ENCODE measurements at places on chromosomes 11 and 22.

DNA sequence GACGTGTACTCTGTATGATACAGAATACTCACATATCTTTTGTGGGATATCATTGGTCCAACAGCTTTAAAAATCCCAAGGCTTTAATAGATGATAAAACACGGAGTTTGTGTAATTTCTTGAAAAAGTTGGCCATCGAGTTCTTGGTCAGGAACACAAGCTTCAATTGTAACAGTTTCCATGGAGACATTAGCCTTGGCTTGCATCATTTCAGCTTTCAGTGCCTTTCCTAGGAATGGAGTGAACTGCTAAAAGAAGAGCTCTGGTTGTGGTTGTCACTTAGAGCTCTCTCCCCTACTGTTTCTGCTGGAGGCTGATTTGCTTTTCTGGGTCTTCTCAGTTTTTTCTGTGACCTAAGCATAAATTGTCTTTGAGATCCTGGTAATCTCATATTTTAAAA lies 14.2 kb downstream of the BMAL1 start:
- DNase-seq: no peak

- peak; percentile 91 for DNase-seq
Observed at GRCh38 chr11:86910592-86910991, 44.6 kb downstream of the FZD4 start.

GRCh38 chr22:38426628-38427027 lies 28.4 kb downstream of the KCNJ4 start:
- DNase-seq: no peak

- no peak for DNase-seq
Observed at GRCh38 chr11:75873417-75874221, 58.6 kb downstream of the UVRAG start.

DNA sequence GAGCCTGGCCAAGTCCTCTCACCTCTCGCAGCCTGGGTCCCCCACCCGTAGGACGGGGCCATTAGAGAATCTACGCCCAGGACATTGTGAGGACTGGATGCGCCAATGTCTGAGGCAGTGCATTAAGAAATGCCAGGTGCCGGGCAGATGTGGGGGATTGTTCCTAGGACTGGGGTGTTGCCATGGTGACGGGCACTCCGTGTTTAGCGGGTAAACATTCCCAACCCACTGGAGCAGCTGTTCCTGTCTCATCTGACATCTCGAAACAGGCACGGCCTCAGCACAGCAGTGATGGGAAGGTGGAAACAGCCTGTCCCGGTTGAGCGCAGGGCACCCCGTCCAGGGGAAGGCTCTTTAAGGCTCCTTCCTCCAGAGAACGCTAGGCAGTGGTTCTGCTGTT lies 99.6 kb upstream of the RTL6 start:
- DNase-seq: no peak

GRCh38 chr11:92964471-92964870 lies 5.0 kb upstream of the MTNR1B start:
- peak; percentile 41 for DNase-seq

DNA sequence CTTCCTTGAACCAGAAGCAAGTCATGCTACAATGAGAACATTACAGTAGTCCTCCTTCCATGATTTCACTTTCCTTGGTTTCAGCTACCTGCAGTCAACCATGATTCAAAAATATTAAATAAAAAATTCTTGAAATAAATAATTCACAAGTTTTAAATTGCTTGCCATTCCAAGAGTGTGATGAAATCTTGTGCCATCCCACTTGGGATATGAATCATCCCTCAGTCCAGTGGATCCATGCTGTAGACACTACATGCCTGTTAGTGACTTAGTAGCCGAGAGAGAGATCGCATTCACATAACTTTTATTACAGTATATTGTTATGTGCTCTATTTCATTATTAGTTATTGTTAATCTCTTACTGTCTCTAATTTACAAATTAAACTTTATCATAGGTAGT lies 6.0 kb downstream of the HOATZ start:
- peak; percentile 23 for DNase-seq

- no peak for DNase-seq
Observed at GRCh38 chr11:45641961-45642360, 23.5 kb downstream of the CHST1 start.

- no peak for DNase-seq
Observed at GRCh38 chr11:101729406-101730078, 145.7 kb upstream of the TRPC6 start.

- no peak for DNase-seq
Observed at GRCh38 chr22:25420925-25421904, 143.3 kb upstream of the GRK3 start.

GRCh38 chr11:59184691-59185339 lies 12.9 kb downstream of the DTX4 start:
- no peak for DNase-seq

DNA sequence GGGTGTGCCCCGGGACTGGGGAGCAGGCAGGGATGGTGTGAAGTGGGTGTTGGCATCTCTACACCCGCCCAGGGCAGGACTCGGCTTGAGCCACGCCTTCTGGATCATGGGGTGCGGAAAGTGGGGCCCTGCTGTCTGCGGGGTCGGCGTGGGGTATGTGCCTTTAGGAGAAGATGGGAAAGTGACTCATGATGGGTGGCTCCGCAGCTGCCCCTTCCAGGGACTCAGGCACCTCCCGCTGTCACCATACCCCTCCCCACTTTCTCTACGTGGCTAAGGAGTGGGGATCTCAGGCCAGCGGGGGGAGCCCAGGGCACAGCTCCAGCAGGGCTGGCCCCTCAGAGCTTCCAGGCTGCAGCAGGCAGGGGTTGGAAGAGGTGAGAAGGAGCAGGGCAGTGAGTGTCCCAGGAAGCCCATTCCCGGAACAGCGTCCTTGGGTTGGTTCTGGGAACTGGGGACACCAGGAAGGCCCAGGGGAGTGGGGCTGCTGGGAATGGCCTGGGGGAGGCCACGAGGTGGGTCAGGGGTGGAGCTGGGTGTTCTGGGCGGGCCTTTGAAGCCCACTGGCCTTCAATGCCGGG lies 102.9 kb upstream of the FGF3 start:
- DNase-seq: no peak

DNA sequence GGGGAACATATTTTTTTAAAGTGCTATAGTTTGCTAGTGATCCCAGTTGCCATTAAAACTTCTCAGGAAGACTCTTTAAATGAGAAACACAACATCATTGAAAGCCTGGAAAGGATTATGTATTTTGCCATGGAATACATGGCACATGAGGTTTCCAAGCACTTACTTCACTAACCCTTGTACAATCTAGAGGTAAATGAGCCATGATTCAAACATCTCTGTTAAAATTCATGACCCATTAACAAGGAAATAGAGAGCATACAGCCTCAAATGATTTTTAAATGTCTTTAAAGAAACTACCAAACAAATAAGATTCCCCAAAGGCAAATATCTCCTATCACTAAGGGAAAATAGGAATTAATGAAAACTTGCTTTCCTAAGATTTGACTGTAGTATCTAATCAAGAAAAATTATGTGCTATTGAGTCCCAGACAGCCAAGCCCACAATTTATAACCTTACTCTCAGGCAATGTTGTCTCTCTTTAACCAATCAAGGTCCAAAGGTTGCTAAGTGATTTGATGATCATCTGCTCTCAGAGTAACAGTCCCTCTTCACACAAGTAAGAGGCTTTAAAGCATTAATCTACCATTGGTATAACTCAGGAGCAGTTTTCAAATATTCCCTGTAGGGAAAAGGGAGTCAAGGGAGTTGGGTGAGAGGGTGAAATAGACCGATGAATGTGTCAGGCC lies 92.0 kb upstream of the DDI1 start:
- DNase-seq: no peak

GRCh38 chr11:17517186-17517585 lies 27.0 kb downstream of the USH1C start:
- DNase-seq: no peak

DNA sequence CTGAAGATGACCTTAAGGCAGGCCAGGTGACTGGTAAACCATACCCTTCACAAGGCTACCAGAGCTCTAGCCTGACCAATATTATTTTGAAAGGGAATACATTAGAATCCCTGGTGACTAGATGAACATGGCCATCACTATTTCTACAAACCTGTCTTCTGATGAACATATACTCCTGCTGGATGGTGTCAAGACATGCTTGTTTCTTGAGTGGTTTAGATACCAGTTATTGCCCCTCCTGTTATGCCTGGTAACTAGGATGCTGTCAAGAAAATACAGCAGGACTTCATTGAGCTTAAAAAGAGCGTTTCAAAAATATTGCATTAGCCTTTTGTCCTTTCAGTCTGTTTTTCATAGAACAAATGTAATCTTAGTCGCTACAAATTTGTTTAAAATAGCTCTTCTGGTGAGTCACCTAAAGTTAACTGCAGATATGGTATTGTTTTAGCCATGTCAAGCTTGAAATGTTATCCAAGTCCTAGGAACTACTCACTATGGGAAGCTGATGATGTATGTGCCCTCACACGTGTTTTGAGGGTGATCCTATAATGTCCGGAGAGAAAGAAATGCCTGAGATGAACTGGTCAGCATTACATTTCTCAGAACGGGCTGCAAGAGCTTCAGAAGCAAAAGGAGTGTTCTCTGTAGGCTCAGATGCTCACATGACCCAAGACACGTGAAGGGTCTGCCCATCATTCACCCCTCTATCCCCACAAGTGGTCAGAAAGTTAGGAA lies 20.6 kb downstream of the ADM start:
- DNase-seq: peak; percentile 40

GRCh38 chr22:27213294-27213693 lies 555.9 kb downstream of the MIAT start:
- no peak for DNase-seq

All from PC-3 (cell line).